ENCODE measurements at places on chromosomes 3 and 15.
A peak's percentile ranks its signal among the peaks of the same experiment; 100 is the strongest.

- no peak for DNase-seq
Measured at GRCh38 chr15:27426805-27427204, 455.8 kb downstream of the GABRG3 start.

DNA sequence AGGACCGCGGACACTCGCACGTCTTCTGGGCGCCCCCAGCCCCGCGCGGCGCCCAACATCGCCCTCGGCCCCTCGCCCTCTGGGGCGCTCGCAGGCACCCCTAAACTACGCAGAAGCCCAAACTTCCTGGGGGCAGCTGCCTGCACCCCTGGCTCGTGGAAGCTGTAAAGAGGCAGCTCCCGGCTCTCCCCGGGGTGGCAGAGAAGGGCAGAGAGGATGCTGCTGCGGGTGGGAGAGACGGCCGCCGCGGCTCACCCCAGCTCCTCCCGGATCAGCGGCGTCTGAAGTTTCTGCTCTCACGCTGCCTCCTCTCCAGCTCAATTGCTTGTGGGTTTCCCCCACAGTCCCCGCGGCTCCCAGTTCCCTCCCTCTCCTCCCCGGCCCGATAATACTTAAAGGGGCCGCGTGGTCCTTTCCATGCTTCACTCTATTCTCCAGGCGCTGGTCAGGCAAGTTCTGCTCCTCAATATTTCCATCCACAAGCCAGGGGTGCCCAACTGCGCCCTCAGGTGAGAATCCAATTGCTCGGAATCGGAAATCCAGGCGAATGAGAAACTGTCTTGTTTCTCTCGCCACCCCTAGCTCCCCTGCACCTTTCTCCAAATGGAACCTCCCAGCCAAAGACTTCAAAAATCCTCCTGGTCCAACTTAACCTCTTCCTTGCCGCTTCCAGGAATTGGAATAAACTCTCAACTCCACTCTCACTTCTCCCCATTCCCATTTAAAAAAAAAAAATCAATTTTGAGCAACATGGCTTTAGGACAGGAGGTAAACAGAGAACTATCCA, 748.5 kb downstream of the ROBO1 start:
- no peak for DNase-seq

DNA sequence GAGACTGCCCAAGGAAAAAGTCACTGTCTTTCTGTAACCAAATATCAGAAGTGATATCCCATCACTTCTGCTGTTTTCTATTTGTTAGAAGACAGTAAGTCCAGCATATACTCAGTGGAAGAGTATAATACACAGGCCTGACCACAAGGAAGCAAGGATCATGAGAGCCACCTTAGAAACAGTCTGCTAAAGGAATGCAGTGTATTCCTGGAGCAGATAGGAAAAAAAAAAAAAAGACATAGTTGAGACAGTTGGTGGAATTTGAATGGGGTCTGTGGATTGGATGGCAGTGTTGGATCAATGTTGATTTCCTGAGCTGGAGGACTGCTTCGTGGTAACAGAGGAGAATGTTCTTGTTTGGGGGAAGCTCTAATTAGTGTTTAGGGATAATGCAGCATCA, 26.5 kb upstream of the FBXL2 start:
- DNase-seq: no peak

GRCh38 chr15:87500240-87500639, 756.3 kb downstream of the NTRK3 start:
- DNase-seq: no peak

GRCh38 chr3:149895769-149896168, 74.9 kb downstream of the PFN2 start:
- no peak for DNase-seq

DNA sequence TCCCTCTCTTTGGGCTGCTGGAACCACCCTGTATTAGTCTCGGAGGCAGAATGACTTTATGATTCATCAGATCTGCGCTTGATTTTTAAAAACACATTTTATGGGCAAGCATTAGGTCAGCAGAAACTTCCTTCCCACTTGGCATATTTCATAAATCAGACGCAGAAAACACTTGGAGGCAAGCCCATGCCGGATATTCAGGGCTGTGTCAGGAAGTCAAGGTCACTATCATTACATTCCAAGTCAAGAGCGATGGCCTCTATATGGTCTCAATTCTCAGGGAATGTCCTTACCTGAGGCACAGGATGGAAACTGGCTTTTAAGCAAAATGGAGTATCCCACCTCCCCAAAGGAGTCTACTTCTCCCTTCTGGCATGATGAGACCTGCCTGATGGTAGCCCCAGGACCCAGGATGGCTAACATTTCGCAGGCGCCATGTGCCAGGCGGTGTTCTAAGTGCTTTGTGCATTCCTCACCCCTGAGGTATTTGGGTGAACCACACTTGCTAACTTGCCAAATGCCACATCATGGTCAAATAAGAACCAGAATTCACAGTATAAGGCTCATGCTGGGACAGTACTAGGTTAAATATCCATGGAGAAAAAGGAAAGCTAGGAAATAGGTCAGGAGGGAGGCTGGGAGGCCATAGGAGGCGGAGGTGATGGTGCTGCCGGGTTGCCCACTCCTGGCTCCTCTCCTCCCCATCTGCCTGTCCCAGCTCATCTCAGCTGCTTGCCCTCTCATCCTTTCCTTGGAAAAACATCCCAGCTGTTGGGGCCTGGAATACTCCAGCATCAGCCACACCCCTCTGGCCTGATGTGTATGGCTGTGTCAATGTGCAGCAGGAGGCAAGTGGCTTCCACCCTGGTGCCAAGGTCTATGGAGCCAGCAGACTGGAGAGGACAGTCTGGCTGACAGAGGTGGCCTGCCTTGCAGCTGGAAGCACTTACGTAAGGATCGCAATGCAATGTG, 18.8 kb downstream of the BCL2L10 start:
- DNase-seq: no peak

DNA sequence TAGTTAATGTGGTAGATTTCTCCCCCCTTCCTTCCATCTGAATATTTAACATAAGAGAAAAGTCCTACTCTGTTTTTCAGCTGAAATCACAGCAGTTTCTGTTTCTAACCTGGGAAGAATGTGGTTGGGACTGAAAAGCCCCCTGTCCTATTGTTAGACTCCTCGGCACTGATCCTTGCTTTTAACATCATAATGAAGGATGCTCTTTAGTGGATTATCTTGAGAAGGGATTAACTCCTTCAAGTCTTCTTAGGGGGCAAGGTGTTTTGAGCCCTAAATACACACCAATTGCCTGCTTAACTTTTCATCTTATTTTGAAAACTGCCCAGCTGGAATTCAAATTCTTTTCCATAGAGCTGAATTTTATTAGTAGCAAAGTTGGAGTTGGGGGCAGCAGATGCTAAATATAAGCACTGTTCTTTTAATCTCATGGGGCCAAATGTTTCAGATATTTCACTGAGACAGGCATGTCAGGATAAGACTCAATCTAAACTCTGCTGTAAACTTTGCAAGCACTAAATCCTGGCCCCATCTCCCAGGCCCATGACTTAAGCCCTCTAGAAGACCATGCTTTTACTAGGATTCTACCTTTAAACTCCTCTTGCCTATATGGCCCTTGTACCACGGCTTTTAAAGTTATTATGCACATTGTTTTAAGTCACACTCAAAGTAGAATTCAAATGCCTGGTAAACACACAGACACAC, 243.2 kb upstream of the NR2F2 start:
- no peak for DNase-seq

- no peak for DNase-seq
Measured at GRCh38 chr15:90708516-90708915, 8.6 kb upstream of the BLM start.

DNA sequence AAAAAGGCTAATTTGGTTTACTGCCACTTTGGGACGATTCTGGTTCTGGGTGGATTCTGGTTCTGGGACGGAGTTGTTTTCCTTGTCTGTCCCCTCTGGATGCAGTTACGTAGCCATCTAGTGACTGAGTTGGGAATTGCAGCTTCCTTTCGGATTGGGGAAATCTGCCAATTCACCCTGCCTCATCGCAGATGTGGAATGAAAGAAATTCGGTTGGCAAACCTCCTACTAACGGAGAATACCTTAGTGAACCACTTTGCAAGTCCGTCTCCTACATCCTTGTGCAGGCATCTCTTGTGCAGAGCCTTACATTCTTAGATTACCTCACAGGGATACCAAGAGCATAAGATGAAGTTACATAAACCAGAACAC, 31.5 kb upstream of the AP4E1 start:
- peak; percentile 80 for DNase-seq

- DNase-seq: no peak
Measured at GRCh38 chr15:33963831-33964664, 4.2 kb upstream of the CHRM5 start.

- no peak for DNase-seq
Measured at GRCh38 chr3:31341130-31341529, 191.6 kb upstream of the STT3B start.

DNA sequence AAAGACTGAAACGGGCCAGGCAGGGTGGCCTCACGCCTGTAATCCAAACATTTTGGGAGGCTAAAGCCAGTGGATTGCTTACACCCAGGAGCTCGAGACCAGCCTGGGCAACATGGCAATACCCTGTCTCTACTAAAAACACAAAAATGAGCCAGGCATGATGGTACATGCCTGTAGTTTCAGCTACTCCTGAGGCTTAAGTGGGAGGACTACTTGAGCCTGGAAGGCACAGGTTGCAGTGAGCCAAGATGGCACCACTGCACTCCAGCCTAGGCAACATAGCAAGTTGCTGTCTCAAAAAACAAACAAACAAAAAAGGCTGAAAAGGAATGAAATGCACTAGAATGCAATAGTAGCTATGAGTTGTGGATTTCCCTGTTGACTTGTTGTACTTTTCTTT, 94.7 kb downstream of the STAG1 start:
- DNase-seq: no peak

DNA sequence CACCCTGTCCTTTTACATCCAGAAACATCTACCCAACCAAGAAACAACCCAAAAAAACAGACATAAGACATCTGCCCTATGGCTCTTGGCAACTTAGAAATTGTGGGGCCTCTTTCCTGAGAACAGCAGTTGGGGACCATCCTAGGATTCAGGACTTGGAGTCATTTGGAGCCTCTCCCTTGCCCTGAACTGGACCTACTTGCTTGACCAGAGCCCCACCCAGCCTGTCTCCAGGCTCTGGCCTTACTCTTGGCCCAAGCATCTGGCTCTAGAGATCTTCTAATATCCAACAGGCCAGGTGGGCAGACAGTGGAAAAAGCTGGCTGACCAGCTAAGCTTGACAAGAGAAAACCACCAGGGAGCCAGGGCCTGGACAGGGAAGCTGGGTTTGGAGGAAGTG, 99.1 kb upstream of the C2CD4B start:
- DNase-seq: no peak

- DNase-seq: no peak
Measured at GRCh38 chr3:13483988-13484695, 4.0 kb downstream of the HDAC11 start.

- DNase-seq: no peak
Measured at GRCh38 chr3:188385295-188385694, 231.3 kb downstream of the LPP start.

DNA sequence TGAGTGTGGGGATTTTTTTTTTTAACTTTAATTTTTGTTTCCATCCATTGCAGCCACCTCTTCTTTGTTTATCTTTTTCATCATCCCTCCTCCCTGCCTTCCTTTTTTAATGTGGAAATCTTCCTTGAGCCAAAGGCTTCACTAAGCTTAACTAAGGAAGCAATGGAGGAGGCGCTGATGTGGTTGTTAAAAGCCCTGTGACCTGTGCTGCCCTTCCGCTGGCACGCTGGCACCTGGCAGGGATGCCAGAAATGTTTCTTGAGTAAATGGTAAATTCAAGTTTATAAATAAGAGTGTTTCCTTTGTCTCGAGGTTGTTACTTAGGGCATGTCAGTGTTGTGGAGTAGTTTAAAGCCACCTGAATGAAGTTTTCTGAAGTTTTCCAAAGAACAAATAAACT, 69.4 kb downstream of the CRTC3 start:
- no peak for DNase-seq

DNA sequence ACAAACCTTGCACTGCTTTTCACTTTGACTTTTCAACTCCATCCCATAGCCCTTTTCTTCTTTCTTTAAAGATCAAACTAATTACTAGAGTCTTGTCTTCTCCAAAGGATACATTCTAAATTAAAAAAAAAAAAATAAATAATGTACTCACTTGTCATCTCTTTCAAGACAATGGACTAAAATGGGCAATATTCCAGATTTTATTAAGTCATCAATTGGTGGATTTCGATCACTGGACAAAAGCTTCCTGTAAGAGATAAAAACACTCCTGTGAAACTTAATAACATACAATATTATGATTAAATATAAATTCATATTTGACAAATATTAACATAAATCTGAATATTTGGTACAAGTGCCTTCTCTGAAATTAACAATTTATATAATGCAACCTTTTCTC, 34.1 kb downstream of the KPNA4 start:
- DNase-seq: no peak

- no peak for DNase-seq
Measured at GRCh38 chr3:37137516-37137915, 36.9 kb downstream of the LRRFIP2 start.

DNA sequence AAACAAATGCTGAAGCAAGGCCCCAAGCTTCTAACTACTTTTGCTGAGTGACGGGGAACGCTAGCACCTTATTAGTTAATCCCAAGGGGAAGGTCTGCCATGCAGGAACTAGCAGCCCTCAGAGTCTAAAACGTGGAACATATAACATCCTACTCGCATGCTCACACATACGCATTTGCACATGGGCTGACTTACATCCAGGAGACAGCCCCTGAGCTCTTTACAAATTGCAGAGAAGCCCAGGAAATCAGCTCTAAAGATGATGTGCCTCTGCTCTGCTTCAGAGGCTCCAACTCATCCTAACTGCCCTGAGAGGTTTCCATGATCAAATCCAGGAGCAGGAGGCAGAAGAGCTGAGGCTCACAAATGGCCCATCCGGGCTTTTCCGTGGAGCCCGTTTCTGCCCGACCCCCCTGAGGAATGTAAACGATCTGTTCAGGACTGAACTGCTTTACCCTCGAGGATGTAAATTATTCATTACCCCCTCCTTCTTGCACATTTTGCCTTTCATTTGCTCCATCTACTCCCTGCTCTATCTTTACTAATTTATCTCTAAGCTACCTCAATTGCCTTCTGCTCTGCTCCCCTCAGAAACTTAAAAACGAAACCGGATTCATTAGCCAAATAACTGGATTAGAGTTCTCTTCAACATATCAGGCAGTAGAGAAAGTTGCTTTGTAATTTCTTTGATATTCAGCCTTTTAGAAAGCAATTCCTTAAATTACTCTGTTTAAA, 141.9 kb upstream of the CCDC54 start:
- DNase-seq: no peak

DNA sequence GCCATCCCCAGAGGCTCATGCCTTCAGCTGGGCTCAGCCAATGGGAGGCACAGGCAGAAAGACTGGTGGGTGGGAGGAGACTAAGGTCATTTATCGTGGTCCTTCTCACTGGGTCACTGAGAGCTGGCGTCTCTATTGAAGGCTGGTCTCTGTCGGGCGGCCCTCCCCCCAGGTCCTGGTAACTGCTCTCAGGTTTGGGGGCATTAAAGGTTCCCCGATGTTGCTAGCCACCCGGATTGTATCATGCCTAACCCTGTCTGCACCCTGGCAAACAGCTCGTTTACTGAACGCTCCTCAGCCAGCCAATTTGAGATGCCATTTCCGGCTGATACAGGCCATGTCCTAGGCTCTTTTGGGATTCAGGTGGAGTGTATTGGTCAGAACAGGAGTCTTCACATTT, 10.5 kb downstream of the SELENOS start:
- DNase-seq: no peak

GRCh38 chr3:49157289-49157688, 8.8 kb downstream of the CCDC71 start:
- no peak for DNase-seq

- DNase-seq: no peak
Measured at GRCh38 chr15:70068783-70069565, 28.7 kb downstream of the TLE3 start.

GRCh38 chr3:102796804-102797203, 362.0 kb downstream of the ZPLD1 start:
- no peak for DNase-seq
